Neural crest cell (in vitro differentiated cells): ENCODE measurements at places on chromosomes 7 and 10.

DNA sequence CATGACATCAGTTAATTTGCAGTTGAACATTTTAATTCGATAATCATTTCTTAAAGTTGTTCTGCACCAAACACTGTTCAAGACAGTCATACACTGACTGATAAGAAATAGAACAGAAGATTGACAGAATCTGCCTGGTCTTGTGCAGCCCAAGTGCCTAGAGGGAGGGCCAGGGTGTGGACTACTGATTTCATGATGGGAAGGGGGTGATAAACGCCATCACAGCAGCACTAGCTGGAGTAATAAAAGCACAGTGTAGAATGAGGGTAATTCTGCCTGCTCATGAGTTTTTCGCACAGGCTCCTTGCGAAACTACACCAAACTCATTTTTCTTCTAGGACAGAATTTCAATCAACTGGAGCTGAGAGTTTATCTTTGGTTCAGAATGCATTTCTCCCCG, 270.1 kb downstream of the ARL4A start:
- H3K4me3 ChIP-seq: no peak overlapping the region
- H3K27me3 ChIP-seq: no peaks in the 10 kb centered on the region
- no peaks in the 10 kb centered on the region for H3K36me3 ChIP-seq
- peak overlapping the region; percentile 65 for H3K27ac ChIP-seq
- H3K4me1 ChIP-seq: peaks cover 9% of the 10 kb centered on the region

- H3K4me3 ChIP-seq: no peak overlapping the region
- H3K27me3 ChIP-seq: no peaks in the 10 kb centered on the region
- H3K27ac ChIP-seq: no peak overlapping the region
- no peaks in the 10 kb centered on the region for H3K36me3 ChIP-seq
Measured at GRCh38 chr10:110861476-110861875, 10.3 kb upstream of the PDCD4 start.

GRCh38 chr10:73843261-73843660, 31.1 kb downstream of the CAMK2G start:
- H3K4me3 ChIP-seq: no peak overlapping the region
- H3K27ac ChIP-seq: no peak overlapping the region
- no peaks in the 10 kb centered on the region for H3K27me3 ChIP-seq
- H3K36me3 ChIP-seq: peaks cover 3% of the 10 kb centered on the region
- H3K4me1 ChIP-seq: peaks cover 16% of the 10 kb centered on the region

DNA sequence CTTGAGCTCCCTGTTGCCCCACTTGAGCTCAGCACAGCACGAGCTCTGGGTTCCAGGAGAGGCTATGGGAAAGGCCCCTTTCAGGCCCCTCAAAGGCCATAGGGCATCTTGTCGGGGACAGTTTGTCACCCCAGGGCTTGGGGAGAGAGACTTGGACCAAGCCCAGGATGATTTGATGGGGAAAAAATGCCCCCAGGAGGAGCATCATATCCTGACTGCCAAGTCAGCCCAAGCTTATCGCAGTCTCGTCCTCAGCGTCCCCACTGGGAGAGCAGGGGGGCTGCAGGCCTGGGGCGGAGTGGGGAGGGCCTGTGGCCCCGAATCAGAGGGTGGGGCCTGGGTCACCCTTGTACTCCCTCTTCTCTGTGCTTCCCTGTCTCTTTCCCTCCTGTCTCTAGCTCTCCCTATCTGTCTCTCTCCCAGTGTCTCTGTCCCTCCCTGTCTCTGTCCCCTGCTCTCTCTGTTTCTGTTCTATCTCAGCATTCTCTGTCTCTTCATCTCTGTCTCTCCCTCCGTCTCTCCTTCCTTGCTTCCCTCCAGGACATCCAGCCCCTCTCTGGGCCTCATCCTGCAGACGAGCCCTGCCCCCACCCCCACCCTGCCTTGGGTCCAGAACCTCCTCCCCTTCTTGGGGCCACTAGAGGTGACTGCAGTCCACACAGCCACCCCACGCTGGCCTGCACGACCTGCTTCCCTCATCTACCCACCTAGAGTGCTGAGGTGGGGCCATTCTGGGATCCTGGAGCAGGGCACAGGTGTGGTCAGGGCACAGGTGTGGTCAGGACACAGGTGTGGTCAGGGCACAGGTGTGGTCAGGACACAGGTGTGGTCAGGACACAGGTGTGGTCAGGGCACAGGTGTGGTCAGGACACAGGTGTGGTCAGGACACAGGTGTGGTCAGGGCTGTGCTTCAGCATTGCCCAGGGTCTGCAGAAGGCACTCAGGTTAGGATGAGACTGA, 17.3 kb upstream of the GRIFIN start:
- no peaks in the 10 kb centered on the region for H3K27me3 ChIP-seq
- H3K36me3 ChIP-seq: no peaks in the 10 kb centered on the region
- H3K27ac ChIP-seq: no peak overlapping the region
- no peak for DNase-seq
- H3K4me3 ChIP-seq: no peak overlapping the region

DNA sequence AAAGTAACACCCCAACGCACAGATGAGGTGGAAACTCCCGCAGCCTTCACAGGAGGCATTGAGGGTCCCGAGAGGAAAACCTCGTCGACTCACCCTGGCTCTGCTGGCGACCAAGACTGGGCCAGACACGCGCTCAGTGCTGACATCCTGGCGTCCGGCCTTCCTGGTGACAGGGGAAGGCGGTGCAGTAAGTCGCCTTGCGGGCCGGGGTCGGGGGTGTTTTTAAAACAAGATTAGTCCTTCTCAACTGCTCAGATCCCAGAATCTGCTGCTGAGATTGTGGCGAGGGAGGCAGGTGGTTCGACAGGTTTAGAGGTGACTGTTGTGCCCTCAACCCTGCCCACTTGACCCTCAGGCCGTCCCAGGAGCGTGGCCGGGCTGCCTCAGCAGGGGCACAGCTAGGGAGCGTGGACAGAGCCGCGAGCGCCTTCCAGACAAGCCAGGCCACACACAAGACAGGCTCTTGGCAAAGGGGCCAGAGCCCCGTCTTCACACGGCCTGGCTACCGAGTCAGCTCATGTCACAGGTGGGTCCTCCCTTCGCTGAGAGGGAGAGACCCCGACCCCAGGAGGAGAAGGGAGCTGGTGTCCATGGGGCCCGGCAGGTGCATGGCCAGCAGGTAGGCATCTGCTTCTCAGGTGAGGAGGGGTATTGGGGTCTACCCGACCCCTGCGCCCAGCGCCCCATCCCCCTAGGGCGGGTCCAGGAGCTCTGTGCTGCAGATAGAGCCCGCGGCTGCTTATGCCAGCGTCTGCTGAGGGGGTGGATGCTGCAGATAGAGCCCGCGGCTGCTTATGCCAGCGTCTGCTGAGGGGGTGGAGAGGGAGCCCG, 81.6 kb downstream of the DNAJB6 start:
- no peaks in the 10 kb centered on the region for H3K27me3 ChIP-seq
- H3K27ac ChIP-seq: no peak overlapping the region
- peaks cover 27% of the 10 kb centered on the region for H3K36me3 ChIP-seq
- DNase-seq: no peak
- no peak overlapping the region for H3K4me3 ChIP-seq
- peaks cover 17% of the 10 kb centered on the region for H3K4me1 ChIP-seq

- no peak for DNase-seq
- H3K4me3 ChIP-seq: no peak overlapping the region
- no peaks in the 10 kb centered on the region for H3K4me1 ChIP-seq
Measured at GRCh38 chr7:48225101-48225500, 53.8 kb downstream of the ABCA13 start.

- H3K36me3 ChIP-seq: no peaks in the 10 kb centered on the region
- H3K27me3 ChIP-seq: no peaks in the 10 kb centered on the region
- peak overlapping the region; percentile 70 for H3K4me3 ChIP-seq
- no peak for DNase-seq
Measured at GRCh38 chr10:79126351-79127080, 57.8 kb downstream of the ZMIZ1 start.

DNA sequence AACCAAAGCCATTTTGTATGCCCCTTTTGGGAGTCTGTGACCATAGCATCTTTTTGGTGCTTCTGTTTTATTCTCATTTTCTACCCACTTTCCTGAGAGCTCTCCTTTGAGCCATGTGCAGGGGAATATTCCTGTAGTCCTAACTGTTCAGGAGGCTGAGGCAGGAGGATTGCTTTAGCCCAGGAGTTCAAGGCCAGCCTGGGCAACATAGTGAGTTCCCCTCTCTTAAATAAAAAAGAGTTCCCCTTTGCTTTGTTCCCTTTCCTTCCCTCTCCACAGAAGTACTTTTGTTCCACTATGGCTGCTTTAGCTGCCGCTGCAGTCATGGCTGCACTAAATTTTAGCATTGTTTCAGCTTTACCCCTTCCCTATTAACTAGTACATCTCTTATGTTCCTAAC, 85.9 kb downstream of the BTAF1 start:
- no peaks in the 10 kb centered on the region for H3K27me3 ChIP-seq
- H3K4me1 ChIP-seq: peaks cover 9% of the 10 kb centered on the region
- no peak overlapping the region for H3K4me3 ChIP-seq
- no peak for DNase-seq
- peaks cover 35% of the 10 kb centered on the region for H3K36me3 ChIP-seq

- H3K4me1 ChIP-seq: no peaks in the 10 kb centered on the region
- peaks cover 6% of the 10 kb centered on the region for H3K36me3 ChIP-seq
- H3K4me3 ChIP-seq: no peak overlapping the region
- DNase-seq: no peak
- no peak overlapping the region for H3K27ac ChIP-seq
- H3K27me3 ChIP-seq: no peaks in the 10 kb centered on the region
Measured at GRCh38 chr7:149041350-149041749, 13.0 kb upstream of the PDIA4 start.

DNA sequence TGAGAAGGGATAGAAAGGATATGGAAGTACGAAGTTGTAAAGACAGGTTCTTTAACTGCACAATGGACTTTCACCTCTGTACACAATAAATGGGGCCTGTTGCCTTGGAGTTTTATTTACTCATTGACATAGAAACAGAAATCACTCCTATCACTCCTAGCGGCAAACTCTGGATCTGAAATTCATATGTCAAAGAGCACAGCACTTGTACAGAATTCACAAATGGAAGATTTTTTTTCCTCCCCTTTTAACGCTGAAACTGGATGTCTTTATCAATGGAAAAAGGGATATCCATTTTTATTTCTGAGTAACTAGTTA, 18.2 kb downstream of the NT5C3A start:
- DNase-seq: no peak
- H3K4me1 ChIP-seq: peaks cover 19% of the 10 kb centered on the region
- no peak overlapping the region for H3K4me3 ChIP-seq
- no peak overlapping the region for H3K27ac ChIP-seq
- H3K36me3 ChIP-seq: no peaks in the 10 kb centered on the region
- no peaks in the 10 kb centered on the region for H3K27me3 ChIP-seq

DNA sequence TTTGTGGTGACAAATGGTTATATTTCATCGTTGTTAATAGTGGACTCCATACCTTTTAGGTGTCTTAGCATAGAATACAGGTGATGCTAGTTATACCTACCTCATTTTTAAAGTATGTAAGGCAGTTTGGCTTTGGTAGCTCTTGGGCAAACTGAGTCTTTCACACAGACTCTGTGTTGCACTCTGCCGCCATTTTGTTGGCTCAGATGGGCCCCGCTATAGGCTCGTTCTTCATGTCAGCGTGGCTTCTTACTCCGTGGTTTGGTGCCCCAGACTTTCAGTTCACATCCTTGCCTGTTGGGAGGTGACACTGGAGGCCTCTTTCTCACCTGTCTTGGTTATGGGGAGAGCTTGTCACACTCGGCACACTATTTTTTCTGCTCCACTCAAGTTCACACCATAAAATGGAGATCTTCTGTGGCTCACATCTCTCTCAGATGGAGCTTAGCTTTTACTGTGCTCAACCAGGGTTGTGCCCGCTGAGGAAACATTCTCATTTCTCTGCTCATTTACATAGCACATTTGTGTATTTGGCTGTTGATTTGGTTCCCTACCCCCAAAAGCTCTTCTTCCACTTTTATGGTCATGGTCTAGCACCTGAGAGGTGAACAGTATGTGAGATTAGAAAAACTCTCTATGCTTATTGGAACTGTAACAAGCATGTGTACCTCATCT, 178.5 kb downstream of the ARID5B start:
- no peak overlapping the region for H3K27ac ChIP-seq
- H3K36me3 ChIP-seq: peaks cover 6% of the 10 kb centered on the region
- H3K27me3 ChIP-seq: no peaks in the 10 kb centered on the region
- no peak for DNase-seq
- no peak overlapping the region for H3K4me3 ChIP-seq
